WTC11 (cell line): ENCODE measurements at places on chromosomes 11 and 22. TPM values are rescaled to one million over a fixed set of nuclear protein-coding genes. Genes with fewer than 3 reads are reported as not detected.

GRCh38 chr22:42414565-42415303 lies 17.5 kb downstream of the NFAM1 start:
- DNase-seq, result no peak

- DNase-seq, result no peak
Measured at GRCh38 chr22:28429711-28430110, 249.9 kb downstream of the TTC28 start.

GRCh38 chr11:10906521-10906920 lies 48.7 kb upstream of the ZBED5 start:
- DNase-seq, result no peak

DNA sequence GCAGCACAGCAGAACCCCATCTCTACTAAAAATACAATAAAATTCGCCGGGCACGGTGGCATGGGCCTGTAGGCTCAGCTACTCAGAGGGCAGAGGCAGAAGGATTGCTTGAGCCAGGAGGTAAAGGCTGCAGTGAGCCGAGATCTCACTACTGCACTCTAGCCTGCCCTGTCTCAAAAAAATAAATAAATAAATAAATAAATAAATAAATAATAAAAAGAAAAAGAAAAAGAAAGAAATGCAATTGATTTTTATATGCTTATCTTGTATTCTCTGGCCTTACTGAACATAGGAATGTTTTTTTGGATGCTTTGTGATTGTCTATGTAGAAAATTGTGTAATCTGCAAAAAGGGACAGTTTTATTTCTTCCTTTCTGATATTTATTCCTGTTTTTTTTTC lies 132.5 kb downstream of the BARX2 start:
- no peak for DNase-seq

DNA sequence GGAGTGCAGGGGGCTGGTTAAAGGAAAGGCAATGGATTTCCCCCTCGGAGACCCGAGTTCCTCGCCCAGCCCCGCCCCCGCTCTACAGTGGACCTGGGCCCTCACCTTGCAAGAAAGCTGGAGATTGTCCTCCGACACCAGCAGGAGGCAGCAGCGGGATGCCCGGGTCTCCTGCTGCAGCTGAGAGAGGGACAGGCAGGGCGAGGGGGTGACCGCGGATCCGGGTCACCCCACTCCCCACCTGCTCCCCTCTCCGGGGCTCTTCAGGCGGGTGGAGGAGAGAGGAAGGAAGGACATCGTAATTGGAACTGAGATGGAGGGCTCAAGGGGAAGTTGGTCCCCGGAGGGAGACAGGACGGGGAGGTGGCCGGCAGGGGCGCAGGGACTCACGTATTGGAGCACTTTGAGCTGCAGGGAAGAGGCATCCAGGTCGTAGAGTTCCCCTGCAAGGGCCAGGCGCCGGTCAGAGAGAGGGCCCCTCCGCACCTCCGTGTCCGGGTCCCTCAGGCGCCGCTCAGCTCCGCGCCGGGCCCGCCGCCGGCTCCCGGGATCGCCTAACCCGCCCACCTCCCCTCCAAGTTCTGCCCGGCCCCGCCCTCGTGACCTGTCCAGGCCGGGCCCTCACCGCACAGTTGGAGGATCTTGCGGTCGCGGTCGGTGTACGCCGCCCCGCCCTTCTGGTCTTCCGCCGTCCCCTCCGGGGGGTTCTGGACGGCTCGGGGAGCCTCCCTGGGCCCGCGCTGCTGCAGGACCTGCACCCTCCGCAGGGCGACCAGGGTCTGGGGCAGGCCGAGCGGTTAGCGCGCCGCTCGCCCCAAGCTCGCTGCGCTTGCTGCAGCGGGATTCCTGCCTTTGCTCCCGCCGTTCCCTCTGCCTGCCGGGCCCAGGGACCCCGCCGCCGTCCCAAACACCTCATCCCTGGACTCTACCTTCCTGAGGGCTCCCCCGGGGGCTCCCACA lies 84.1 kb downstream of the PDE2A start:
- DNase-seq, result peak; percentile 85

DNA sequence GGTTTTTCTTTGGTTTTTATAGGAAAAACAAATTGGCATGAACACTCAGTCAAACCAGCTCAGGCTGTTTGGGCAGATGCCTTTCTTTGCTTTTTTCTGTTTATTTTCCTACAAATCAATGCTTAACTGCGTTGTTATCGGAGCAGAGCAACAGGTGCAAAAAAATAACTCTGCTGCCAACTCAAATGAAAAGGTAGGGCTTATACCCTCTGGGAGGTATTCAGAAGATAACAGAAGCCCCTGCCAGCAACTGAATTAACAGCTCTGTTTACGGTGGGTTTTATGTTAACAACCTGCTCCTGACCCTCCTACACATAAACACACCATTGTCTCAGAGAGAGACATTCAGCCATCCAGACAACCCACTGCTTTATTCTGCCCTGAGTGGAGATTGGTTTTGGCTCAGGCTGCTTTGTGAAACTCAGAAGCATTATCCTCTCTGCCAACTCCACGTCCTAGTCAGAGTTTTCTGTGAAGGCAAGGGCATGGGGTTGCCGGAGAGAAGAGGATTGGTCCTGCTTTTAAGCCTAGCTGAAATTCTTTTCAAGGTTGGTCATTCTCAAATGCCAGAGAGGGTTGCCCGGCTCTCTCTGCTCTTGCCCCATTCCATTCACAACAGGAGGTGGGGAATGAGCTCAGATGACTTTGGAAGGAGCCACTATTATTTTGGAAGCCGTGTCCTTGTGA lies 11.4 kb downstream of the EHF start:
- no peak for DNase-seq

DNA sequence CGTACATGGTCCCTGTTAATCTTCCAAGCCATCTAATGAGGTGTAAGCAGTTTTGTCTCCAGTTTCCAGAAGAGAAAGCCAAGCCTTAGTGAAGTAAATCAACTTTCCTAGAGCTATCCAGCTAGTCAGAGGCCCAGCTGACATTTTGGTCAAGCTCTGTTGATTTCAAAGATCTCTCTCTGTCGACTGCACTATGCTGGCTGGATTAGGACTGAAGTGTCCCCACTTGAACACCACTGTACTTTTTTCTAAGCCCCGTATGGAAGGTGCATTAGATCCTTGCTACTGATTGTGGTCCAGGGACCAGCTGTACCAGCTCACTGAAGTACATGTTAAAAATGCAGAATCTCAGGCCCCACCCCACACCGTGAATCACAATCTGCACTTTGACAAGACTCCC lies 176.5 kb upstream of the NAV2 start:
- DNase-seq, result no peak

DNA sequence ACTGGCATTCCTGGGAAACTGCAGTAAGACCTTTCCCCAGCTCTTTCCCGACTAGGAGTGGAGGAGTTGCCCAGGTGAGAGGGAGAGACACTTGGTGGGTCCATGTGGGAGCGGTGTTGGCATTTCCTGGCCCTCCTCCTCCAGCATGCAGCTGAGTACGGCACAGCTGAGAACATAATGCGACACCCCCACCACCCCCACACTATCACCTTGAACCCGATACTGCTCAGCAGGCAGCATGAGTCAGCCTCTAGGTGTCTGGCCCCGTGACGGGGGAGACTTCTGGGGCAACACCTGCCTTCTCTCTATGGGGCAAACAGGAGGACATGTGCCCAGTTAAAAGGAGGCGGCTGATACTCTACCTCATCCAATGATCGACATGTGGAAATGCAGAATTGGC lies 64.4 kb downstream of the PKNOX2 start:
- DNase-seq, result no peak

DNA sequence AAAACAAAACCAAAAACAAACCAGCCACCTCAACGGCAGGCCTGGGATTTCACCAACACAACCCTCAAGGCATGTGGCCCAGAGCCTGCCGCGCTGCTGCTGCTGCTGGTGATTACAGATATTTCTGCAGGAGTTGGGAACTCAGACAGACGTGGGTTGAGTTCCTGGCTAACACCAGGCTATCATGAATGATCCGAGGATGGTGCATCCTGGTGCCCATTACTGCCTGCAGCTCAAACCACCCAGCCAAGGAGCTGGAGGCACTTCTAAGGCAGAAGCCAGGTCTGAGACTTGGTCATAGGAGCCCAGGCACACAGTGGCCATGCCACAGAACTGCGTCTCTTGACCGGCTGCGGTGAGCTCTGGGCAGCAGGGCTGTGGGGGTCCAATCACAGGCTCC lies 151.8 kb downstream of the MPPED1 start:
- DNase-seq, result no peak

DNA sequence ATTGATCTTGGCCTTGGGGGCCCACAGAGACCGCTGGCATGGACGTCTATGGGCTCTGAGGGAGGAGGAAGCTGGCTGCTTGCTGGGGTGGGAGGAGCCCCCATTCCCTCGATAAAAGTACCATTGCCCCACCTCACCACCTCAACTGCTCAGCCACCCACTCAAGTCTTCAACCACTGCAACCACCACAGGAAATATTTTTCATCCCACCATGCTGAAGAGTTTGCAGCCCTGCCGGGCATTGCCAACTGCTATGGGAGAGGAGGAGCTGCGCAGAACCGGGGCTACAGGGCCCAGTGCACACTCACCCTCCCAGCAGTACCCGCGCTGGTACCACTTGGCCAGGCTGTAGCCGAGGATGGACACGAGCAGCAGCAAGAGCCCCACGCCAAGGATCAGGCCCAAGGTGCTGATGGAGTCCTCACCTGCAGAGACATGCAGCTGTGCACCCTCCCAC lies 29.2 kb downstream of the IL10RA start:
- no peak for DNase-seq

- DNase-seq, result no peak
Measured at GRCh38 chr11:124676386-124676785, 2.7 kb downstream of the SPA17 start.

GRCh38 chr11:110830747-110831146 lies 118.5 kb upstream of the ARHGAP20 start:
- no peak for DNase-seq

DNA sequence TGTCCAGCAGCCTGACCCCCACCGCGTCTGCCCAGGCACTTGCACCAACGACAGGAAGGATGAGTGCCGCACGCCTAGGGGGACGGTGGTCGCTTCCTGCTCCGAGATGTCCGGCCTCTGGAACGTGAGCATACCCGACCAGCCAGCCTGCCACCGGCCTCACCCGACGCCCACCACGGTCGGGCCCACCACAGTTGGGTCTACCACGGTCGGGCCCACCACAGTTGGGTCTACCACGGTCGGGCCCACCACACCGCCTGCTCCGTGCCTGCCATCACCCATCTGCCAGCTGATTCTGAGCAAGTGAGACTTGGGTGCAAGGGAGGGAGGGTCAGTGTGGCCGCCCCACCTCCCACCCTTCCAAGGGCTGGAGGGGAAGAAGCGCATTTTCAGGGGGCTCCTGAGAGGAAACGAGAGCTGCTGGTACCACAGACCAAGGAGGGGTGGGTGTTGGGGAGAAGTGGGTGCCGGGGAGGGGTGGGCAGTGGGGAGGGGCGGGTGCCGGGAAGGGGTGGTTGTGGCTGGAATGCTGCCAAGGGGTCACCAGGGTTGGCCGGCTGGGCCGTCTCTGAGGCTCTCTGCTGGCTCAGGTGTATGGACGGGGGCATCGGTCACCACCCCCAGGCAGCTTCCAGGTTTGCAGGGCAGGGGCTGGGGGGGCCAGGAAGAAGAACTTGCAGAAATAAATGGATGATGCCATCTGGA lies 27.7 kb upstream of the MUC5B start:
- DNase-seq, result peak; percentile 5

- no peak for DNase-seq
Measured at GRCh38 chr11:26070714-26071380, 261.1 kb upstream of the ANO3 start.

DNA sequence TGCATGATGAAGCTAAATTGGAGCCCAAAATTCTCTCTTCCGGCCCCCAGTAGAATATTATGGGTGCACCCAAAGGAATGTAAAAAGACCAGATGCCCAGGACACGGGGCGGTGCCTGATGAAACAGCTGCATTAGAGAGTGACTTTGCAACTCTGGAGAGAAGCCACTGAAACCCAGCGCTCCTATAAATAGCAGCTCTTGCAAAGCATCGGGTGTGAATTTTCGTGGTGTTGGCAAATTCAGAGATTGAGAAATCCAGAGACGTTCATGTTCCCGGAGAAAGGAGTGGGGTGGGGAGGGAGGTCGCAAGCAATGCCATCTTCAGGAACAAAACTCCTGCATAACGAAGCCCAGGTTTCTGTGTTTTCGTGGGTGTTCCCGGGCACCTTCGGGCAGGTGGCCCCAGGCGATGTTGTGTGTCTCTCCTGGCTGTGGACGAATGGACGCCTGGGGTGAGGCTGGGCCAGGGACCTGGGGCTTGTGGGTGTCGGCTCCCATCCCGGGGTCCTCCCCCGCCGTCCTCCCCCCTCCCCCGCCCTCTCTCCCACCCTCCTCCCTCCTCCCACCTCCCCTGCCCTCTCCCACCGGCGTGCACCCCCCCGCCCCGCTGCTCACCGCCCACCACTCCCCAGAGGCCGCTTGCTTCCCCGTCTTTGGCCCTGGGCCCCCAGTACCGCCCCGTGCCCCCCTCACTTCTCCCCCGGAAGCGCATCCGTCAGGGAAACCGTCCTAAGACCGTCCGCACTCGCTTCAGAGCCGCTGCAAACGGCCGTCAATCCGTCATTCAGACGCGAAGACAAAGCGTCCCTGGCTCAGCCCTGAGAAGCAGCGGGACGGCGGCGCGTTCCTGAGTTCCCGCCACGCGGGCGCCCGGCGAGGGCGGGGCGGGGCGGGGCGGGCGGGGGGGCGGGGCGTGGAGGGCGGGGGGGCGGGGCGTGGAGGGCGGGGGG lies 26.7 kb upstream of the TOLLIP start:
- DNase-seq, result peak; percentile 71

DNA sequence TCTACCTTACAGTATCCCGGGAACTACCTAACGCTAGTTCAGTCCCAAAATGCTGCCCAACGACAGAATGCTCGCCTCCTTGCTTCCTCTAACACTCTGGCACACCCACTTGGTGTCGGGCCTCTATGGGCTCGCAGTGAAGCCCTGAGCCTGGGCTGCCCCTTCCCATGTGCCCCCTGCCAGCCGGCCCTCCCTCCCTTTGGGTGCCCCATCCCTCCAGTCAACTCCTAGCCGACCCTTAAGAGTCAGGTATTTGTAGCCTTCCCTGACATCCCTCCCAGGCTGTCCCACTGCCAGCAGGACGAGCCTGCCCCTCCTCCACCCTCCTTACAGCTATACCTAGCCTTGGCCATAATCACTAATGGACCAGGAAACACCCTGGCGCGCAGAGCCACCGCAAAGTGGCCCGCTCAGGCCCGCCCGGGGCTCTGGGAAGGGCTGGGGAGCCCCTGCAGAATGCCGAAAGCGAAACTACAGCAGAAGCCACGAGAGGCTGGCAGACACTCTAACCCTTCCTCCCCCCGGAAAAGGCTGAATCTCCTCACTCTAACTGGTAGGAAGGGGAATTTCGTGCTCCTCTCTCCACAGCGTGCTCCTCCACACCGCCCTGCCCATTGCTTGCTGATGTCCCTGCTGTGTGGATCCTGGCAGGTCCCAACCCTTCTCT lies 8.2 kb downstream of the CBX7 start:
- no peak for DNase-seq

- no peak for DNase-seq
Measured at GRCh38 chr11:129281471-129282415, 89.6 kb upstream of the ARHGAP32 start.

- peak; percentile 9 for DNase-seq
Measured at GRCh38 chr11:61959678-61960077, 7.8 kb downstream of the FTH1 start.

Gene HORMAD2
- total RNA-seq, result not detected in 3 replicates

Gene GNAZ
- total RNA-seq, result 9.9 to 11.4 TPM (median 11.0 TPM) in 3 replicates

Gene SIDT2
- 20.7 to 27.6 TPM (median 20.9 TPM) in 3 replicates for total RNA-seq

Gene TNNT3
- not detected in 3 replicates for total RNA-seq

Gene CCDC88B
- 17.0 to 22.0 TPM (median 19.9 TPM) in 3 replicates for total RNA-seq

Gene KRTAP5-7
- total RNA-seq, result 0.11 TPM in 1 of 3 replicates, not detected in the others

Gene DUSP8
- 1.7 to 2.5 TPM (median 2.4 TPM) in 3 replicates for total RNA-seq

Gene SNX32
- total RNA-seq, result 2.2 to 3.4 TPM (median 2.9 TPM) in 3 replicates
